Gastroesophageal sphincter (tissue), 4 donors: ENCODE measurements at places on chromosomes 2 and 18.

- no peak for ATAC-seq
- no peaks in the 10 kb centered on the region for H3K4me1 ChIP-seq
- H3K36me3 ChIP-seq = no peaks in the 10 kb centered on the region
- no peak overlapping the region for H3K4me3 ChIP-seq
These were observed 18.6 kb downstream of the ADCYAP1 start for GRCh38 chr18:923144-923866.

GRCh38 chr2:147845411-147845971 lies 662 bp downstream of the ACVR2A start:
- H3K4me3 ChIP-seq = peak overlapping the region; percentile 76
- H3K27me3 ChIP-seq = no peaks in the 10 kb centered on the region
- ATAC-seq = no peak
- H3K36me3 ChIP-seq = no peaks in the 10 kb centered on the region

GRCh38 chr2:162490761-162491470 lies 147.0 kb downstream of the GCA start:
- no peaks in the 10 kb centered on the region for H3K36me3 ChIP-seq
- H3K4me3 ChIP-seq = no peak overlapping the region
- no peak for ATAC-seq
- no peaks in the 10 kb centered on the region for H3K27me3 ChIP-seq
- no peak overlapping the region for H3K27ac ChIP-seq
- no peaks in the 10 kb centered on the region for H3K4me1 ChIP-seq

DNA sequence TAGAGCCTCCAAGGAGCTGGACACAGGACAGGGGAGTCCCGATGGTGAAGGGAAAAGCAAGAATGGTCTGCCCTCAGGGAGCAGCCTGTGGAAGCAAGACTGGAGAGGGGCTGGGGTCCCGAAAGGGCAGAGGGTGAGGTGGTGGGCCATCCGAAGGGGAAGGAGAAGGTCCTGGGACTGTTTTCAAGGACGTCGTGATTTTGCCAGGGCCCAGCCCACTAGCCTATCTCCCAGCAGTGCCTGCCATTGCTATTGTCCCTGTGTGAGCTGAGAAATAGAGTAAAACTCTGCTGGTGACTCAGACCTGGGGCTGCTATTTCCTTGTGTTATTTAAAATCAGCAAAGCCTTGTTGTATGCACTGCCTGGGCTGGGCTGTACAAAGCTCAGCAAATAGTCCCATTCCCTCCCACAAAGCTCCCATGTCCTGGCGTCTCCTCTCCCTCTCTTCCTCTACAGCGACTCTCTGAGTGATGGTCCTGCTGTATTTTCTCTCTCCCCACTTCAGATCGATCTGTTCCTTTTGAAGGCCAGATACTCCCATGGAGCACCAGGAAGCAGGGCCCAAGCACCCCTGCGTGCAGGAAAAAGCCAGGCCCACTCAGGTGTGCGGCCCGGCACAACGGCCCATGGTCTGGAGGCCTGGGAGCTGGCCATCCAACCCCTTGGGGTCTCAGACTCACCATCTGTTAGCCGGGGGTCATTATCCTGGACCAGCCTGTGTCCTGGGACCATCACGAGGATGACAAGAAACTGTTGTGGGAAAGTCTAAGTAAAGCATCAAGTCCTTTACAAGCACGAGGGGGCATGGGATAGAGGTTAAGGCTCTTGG lies 65.0 kb upstream of the OTOF start:
- no peaks in the 10 kb centered on the region for H3K36me3 ChIP-seq
- H3K4me1 ChIP-seq = no peaks in the 10 kb centered on the region
- peaks cover 11% of the 10 kb centered on the region for H3K27me3 ChIP-seq
- ATAC-seq = no peak
- H3K27ac ChIP-seq = no peak overlapping the region

DNA sequence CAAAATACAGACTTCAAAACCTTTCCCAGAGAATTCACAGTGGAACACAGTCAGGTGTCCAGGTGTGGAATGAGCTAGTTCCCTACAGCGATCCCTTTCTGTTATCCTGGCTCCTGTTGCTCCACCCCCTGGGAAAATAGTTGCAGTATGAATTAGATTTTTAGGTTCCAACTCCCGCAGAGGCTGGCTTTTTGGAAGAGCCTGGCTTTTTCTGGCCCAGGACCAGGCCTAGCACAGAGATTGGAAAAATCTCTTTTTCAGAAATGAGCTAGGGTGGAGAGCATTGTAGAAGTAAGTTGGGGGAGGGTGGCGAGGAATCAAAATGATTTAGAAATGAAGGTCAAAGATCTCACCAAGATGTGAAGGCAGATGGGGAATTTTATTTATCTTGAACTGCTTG lies 27.1 kb downstream of the COL5A2 start:
- no peak overlapping the region for H3K4me3 ChIP-seq
- H3K27me3 ChIP-seq = no peaks in the 10 kb centered on the region
- H3K36me3 ChIP-seq = no peaks in the 10 kb centered on the region
- no peak overlapping the region for H3K27ac ChIP-seq
- H3K4me1 ChIP-seq = no peaks in the 10 kb centered on the region

GRCh38 chr2:71932780-71933466 lies 214.7 kb downstream of the CYP26B1 start:
- no peak for ATAC-seq
- H3K36me3 ChIP-seq = no peaks in the 10 kb centered on the region
- H3K27me3 ChIP-seq = no peaks in the 10 kb centered on the region
- H3K4me3 ChIP-seq = no peak overlapping the region

DNA sequence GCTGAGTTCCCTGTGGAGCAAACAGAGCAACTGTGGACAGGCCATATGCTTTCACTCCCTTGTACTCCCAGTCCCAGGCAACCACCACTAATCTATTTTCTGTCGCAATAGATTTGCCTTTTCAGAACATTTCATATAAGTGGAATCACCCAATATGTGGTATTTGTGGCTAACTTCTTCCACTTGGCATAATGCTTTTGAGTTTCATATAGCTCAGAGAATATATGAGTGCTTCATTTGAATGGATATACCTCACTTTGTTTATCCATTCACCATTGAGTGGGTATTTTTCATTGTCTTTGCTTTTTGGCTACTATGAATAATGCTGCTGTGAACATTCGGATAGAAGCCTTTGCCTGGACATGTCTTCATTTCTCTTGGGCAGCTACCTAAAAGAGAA lies 151.9 kb downstream of the CERS6 start:
- no peaks in the 10 kb centered on the region for H3K36me3 ChIP-seq
- H3K4me1 ChIP-seq = no peaks in the 10 kb centered on the region
- no peaks in the 10 kb centered on the region for H3K27me3 ChIP-seq
- H3K4me3 ChIP-seq = no peak overlapping the region
- no peak for ATAC-seq

- H3K27ac ChIP-seq = no peak overlapping the region
- peaks cover 8% of the 10 kb centered on the region for H3K27me3 ChIP-seq
These were observed 43.3 kb upstream of the SERPINB2 start for GRCh38 chr18:63844254-63844653.

DNA sequence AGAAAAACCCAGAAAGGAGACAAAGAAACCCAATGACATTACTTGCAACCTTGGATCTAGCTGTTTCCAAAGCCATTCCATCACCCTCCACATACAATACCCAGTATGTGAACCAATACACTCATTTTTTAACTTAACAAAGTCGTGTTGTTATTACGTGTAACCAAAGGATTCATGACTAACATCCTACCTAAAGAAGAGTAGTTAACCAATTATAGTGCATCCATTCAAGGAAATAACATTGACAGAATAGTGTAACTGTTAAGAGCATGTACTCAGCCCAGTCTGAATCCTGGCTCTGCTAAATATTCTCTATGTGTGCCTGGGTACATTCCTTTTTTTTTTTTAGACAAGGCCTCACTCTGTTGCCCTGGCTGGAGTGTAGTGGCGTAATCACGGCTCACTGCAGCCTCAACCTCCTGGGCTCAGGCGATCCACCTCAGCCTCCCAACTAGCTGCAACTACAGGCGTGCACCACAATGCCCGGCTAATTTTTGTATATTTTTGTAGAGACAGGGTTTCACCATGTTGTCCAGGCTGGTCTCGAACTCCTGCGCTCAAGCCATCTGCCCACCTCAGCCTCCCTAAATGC lies 9.9 kb downstream of the TLK1 start:
- H3K4me1 ChIP-seq = peaks cover 6% of the 10 kb centered on the region
- H3K36me3 ChIP-seq = no peaks in the 10 kb centered on the region
- no peak overlapping the region for H3K27ac ChIP-seq
- no peak overlapping the region for H3K4me3 ChIP-seq
- H3K27me3 ChIP-seq = no peaks in the 10 kb centered on the region

DNA sequence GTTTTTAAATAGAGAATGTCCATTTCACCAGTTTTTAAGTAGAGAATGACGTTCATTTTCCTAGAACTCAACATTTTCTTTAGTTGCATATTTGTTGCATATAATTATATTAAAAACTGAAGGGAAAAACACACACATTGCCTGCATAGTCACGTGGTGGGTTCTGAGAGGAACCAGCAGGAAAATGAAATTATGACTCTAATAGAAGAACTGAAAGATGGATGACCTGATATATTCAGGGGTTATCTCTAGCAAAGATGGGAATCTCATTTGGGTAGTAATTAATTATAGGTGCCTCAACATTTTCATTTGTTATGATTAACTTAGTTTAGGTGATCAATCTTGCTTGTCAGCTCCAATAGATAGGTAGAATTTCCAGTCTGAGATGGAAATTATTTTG lies 288.3 kb downstream of the TRIB2 start:
- H3K4me3 ChIP-seq = no peak overlapping the region
- H3K27ac ChIP-seq = no peak overlapping the region
- no peaks in the 10 kb centered on the region for H3K36me3 ChIP-seq
- no peak for ATAC-seq
- peaks cover under 1% of the 10 kb centered on the region for H3K27me3 ChIP-seq

GRCh38 chr18:35227254-35227653 lies 13.6 kb upstream of the ZNF397 start:
- H3K4me3 ChIP-seq = no peak overlapping the region
- peaks cover 6% of the 10 kb centered on the region for H3K4me1 ChIP-seq
- no peaks in the 10 kb centered on the region for H3K36me3 ChIP-seq
- no peak for ATAC-seq

GRCh38 chr2:235461763-235462414 lies 32.0 kb upstream of the AGAP1 start:
- ATAC-seq = no peak
- no peak overlapping the region for H3K27ac ChIP-seq
- H3K36me3 ChIP-seq = no peaks in the 10 kb centered on the region
- H3K4me1 ChIP-seq = no peaks in the 10 kb centered on the region

- H3K4me3 ChIP-seq = no peak overlapping the region
- ATAC-seq = no peak
- H3K36me3 ChIP-seq = no peaks in the 10 kb centered on the region
- H3K27me3 ChIP-seq = no peaks in the 10 kb centered on the region
- H3K4me1 ChIP-seq = no peaks in the 10 kb centered on the region
These were observed 384.5 kb downstream of the NBAS start for GRCh38 chr2:15176604-15177003.

DNA sequence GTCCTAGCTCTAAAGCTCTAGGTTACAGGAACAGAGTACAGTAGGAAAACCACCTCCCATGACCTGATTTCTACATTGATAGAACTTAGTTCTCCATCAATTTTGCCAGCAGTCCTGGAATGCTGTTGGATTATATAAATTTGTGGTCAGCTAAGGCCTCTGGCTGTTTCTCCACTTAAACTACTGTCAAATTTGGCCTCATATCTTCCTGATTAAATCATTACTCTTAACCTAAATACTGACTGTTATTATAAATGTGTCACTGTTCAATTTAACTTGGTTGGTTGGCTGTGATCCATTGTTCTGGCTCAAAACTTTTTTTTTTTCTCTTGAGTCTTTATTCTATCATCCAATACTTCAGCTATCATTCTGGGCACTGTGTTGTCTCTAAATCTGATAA lies 71.2 kb downstream of the TGFA start:
- no peaks in the 10 kb centered on the region for H3K36me3 ChIP-seq
- H3K27me3 ChIP-seq = peaks cover 5% of the 10 kb centered on the region
- H3K4me1 ChIP-seq = no peaks in the 10 kb centered on the region
- no peak overlapping the region for H3K4me3 ChIP-seq
- no peak overlapping the region for H3K27ac ChIP-seq

- peak within 1 kb of the TSS; percentile 50 for H3K4me3 ChIP-seq
- H3K4me1 ChIP-seq = no peaks in the 10 kb centered on the region
- H3K27ac ChIP-seq = peak within 1 kb of the TSS; percentile 60
- H3K27me3 ChIP-seq = peaks cover 3% of the 10 kb centered on the region
These were observed at the start of gene SCN7A for GRCh38 chr2:166494140-166494624. SCN7A (minus strand) TSS chr2:166494249; CDS start chr2:166477696, 16,553 bp downstream.

DNA sequence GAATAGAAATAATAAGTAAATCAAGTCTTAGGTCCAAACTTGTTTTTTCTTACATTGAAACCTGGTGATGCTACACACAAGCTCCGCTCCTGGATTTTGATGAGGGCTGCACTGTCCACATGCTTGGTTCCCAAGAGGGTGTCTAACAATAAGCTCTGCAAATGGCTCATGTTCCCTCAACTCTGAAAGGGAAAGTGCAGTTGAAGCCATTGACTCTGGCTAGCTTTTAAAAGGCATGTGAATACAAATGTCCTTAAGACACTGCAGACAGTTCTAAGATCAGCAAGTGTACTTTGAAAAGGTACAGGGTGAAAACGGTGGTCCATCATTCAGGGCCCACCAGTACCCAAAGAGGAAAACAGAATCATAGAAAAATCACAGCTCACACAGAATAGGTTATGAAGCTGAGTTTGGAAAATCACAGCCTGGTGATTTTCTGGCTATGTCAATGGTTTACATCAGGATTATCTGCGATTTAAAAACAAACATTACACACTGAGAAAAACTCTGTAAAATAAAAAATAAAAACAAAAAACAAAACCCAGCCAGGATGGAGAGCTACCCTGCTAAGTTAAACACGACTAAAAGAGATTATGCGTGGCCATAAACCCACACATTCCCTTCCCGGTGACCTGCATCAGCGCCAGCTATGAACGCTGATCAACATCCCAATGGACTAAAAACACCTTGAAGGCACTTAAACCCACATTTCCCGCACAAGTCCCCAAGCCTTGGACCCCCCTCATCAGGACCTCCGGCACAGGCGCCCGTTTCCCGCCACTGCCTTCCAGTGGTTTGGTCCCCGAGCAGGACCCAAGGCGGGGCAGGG lies 554 bp downstream of the PFN4 start:
- H3K4me3 ChIP-seq = peak overlapping the region; percentile 57
- no peak for ATAC-seq
- H3K27me3 ChIP-seq = no peaks in the 10 kb centered on the region

DNA sequence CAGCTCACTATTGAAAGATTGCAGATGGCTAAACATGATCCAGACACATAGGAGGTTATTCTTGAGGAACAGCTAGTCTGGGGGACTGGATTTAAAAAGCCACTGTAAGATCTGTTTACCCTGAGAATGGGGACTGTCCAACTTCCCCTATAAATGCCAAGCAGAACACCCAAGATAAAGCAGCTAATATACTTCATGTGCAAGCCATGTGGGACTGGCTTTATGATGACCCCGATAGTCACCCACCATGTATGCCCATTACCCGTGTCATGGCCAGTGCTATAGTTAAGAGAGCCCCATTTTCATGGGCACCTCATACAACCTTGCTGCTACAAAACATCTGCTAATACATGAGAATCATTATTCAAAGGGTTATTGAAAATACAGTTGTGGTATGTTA lies 16.0 kb downstream of the YPEL5 start:
- H3K36me3 ChIP-seq = peaks cover 4% of the 10 kb centered on the region
- ATAC-seq = no peak
- H3K4me1 ChIP-seq = peaks cover 6% of the 10 kb centered on the region
- no peak overlapping the region for H3K27ac ChIP-seq
- H3K27me3 ChIP-seq = no peaks in the 10 kb centered on the region
- H3K4me3 ChIP-seq = no peak overlapping the region

- H3K36me3 ChIP-seq = peaks cover 6% of the 10 kb centered on the region
- no peak for ATAC-seq
- peaks cover 3% of the 10 kb centered on the region for H3K4me1 ChIP-seq
- H3K27ac ChIP-seq = no peak overlapping the region
These were observed 40.3 kb downstream of the PRKD3 start for GRCh38 chr2:37284381-37284780.

- H3K4me1 ChIP-seq = no peaks in the 10 kb centered on the region
- H3K27me3 ChIP-seq = no peaks in the 10 kb centered on the region
- H3K4me3 ChIP-seq = no peak overlapping the region
- no peaks in the 10 kb centered on the region for H3K36me3 ChIP-seq
- no peak for ATAC-seq
- no peak overlapping the region for H3K27ac ChIP-seq
These were observed 218.0 kb downstream of the LOXHD1 start for GRCh38 chr18:46439037-46439436.
